ENCODE measurements at places on chromosomes 2 and 18.

DNA sequence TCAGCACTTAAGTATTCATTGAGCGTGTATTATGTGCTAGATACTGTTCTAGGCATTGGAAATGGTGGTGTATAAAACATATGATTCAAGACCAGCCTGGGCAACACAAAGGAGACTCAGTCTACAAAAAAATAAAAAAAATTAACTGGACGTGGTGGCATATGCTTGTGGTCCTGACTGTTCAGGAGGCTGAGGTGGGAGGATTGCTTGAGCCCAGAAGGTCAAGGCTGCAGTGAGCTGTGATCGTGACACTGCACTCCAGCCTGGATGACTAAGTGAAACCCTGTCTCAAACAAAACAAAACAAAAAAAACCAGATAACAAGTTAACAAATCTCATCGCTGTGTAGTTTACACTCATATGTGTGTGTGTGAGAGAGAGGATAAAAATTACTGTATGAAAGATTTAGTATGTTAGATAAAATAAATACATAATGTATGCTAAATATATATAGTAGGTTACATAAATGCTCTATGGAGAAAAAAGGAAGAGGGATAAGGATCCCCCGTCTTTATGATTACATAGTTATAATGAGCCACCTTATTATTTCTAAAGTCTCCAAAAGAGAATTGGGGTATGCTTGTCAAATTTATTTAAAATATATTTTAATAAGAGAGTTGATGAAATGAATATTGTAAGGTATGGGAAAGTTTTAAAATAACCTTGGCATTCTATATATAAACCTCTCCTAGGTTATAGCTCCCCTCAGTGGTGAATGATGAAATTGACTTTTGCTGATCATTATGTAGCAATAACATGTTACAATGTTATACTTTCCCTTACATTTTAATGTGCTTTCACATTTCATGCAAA lies 69.2 kb downstream of the EHBP1 start:
- H3K36me3 ChIP-seq = no peaks in the 10 kb centered on the region
- no peaks in the 10 kb centered on the region for H3K4me1 ChIP-seq
- H3K27ac ChIP-seq = no peak overlapping the region
- DNase-seq = no peak

- H3K36me3 ChIP-seq = no peaks in the 10 kb centered on the region
- no peak overlapping the region for H3K4me3 ChIP-seq
- H3K27me3 ChIP-seq = no peaks in the 10 kb centered on the region
- no peaks in the 10 kb centered on the region for H3K4me1 ChIP-seq
- DNase-seq = no peak
Observed at GRCh38 chr2:1360557-1361250, 52.6 kb upstream of the TPO start.

DNA sequence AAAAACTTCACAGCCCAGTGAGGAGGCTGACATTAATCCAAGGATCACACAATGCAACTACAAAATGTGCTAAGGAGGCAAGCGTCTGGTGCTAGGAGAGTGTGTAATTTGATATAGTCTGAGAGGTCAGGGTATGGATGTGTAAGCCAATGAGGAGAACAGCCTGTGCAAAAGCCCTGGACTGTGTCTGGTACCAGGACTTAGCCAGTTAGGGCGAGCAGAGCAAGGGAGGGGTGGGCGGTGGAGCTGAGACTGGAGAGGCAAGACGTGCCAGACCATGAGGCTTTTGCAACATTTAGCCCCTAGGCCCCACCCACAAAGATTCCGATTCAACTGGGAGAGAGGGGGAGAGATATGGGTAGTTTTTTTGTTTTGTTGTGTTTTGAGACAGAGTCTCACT lies 33.5 kb upstream of the SPRED2 start:
- H3K36me3 ChIP-seq = no peaks in the 10 kb centered on the region
- no peaks in the 10 kb centered on the region for H3K27me3 ChIP-seq
- DNase-seq = no peak
- no peak overlapping the region for H3K4me3 ChIP-seq

DNA sequence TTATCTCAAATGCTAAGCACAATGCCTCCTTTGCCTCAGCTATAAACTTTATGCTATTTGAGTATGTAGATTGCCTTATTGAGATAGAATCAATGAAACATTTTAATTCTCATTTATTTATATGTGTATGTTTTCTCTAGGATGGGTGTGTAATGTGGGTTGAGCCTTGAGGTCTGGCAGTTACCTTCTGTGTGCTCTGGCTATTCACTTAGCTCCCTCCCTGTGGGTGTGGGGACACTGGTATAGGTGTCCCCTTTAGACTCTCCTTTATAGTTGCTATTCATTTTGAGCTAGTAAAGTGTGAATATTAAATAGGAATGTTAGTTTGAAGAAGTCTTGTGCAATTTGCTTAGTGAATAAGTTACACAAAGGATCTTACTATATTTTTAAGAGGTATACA lies 1.8 kb downstream of the SLC9A4 start:
- H3K27me3 ChIP-seq = no peaks in the 10 kb centered on the region
- no peak overlapping the region for H3K4me3 ChIP-seq
- H3K36me3 ChIP-seq = no peaks in the 10 kb centered on the region
- H3K27ac ChIP-seq = no peak overlapping the region
- H3K4me1 ChIP-seq = no peaks in the 10 kb centered on the region

DNA sequence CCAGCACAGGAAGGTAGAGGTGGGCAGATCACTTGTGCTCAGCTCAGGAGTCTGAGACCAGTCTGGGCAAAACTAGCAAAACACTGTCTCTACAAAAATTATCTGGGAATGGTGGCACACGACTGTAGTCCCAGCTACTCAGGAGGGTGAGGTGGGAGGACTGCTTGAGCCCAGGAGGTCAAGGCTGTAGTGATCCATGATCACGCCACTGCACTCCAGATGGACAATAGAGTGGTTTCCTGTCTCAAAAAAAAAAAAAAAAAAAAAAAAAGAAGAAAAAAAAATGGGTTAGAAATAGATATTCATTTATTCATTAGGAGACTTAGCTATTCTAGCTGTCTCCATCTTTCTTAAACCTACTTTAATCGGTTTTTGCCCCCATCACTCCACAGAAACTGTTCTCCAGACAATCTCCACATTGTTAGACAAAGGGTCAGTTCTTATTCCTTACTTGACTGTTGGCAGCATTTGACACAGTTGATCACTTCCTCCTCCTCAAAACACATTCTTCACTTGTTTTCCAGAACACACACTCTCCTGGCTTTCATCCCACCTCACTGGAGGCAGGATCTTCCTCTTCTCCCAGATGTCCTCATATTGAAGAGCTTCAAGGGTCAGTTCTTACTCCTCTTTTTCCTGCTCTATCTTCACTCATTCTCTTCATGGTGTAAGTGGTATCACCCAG lies 103.1 kb downstream of the DTNB start:
- DNase-seq = no peak
- no peak overlapping the region for H3K27ac ChIP-seq
- H3K36me3 ChIP-seq = no peaks in the 10 kb centered on the region

GRCh38 chr2:233668605-233669260 lies 3.0 kb upstream of the UGT1A9 start:
- H3K27me3 ChIP-seq = no peaks in the 10 kb centered on the region
- H3K4me3 ChIP-seq = no peak overlapping the region
- H3K27ac ChIP-seq = no peak overlapping the region
- no peaks in the 10 kb centered on the region for H3K36me3 ChIP-seq

GRCh38 chr2:234996069-234996940 lies 44.5 kb downstream of the SH3BP4 start:
- no peaks in the 10 kb centered on the region for H3K4me1 ChIP-seq
- DNase-seq = no peak
- no peaks in the 10 kb centered on the region for H3K36me3 ChIP-seq
- H3K27ac ChIP-seq = peak overlapping the region; percentile 80

GRCh38 chr2:225276207-225276606 lies 123.3 kb upstream of the NYAP2 start:
- H3K36me3 ChIP-seq = no peaks in the 10 kb centered on the region
- H3K27me3 ChIP-seq = no peaks in the 10 kb centered on the region
- no peak for DNase-seq
- no peak overlapping the region for H3K4me3 ChIP-seq

- H3K36me3 ChIP-seq = no peaks in the 10 kb centered on the region
- no peak for DNase-seq
- no peak overlapping the region for H3K4me3 ChIP-seq
- no peak overlapping the region for H3K27ac ChIP-seq
- no peaks in the 10 kb centered on the region for H3K4me1 ChIP-seq
Observed at GRCh38 chr2:109222825-109223471, 93.9 kb downstream of the SH3RF3 start.

DNA sequence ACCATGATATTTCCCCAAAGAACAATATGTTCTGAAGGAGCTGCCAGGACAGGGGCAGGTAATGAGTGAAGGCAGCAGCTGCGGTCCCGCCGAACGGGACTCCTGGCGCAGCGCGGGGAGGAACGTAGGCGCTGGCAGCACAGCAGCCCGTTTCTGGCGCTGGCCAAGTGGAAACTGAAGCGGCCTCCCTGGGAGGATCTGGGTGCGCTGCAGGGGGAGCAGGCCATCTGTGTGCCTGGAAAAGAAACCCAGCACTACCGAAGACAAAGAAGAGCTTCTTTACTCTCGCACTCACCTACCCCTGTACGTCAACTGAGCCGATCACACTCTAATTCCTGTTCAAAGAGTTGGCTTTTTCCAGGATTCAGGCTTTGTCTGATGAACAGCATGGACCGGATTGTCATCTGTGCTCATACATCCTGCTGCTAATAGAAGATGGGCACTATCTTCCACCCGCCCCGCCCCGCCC lies 11.8 kb downstream of the G6PC2 start:
- DNase-seq = peak; percentile 33
- no peaks in the 10 kb centered on the region for H3K4me1 ChIP-seq
- H3K36me3 ChIP-seq = no peaks in the 10 kb centered on the region
- H3K27ac ChIP-seq = peak overlapping the region; percentile 15
- H3K27me3 ChIP-seq = no peaks in the 10 kb centered on the region
- H3K4me3 ChIP-seq = no peak overlapping the region

DNA sequence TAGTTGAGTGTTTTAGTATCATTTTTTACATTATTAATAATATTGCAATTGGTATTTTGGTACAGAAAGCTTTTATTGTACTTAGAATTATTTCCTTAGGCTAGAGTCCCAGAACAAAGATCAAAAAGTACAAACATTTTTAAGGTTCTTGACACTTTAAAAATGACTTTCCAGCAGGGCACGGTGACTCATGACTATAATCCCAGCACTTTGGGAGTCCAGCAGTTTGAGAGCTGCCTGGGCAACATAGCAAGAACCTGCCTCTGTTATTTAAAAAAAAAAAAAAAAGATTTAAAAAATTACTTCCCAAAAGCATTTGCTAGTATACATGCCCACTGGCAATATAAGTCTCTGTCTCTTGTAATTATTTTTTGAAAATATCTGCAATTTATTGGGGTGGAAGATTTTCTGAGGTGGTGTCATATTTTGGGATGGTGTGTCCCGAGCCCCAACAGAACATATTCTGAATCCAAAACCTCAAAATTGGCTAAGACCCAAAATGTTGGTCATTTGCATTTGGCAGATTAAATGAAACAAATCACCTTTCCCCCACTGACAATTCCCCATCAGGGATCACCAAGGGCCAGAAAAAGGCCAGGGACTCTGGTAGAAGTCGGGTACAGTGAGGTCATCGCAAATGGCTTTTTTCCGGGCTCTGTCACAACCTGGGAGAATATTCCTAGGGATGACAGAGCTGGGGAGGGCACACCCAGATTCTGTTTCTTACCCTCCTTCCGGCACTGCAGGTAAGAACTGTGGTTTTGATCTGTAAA lies 42.1 kb downstream of the NIFK start:
- H3K4me3 ChIP-seq = no peak overlapping the region
- no peaks in the 10 kb centered on the region for H3K36me3 ChIP-seq
- H3K4me1 ChIP-seq = no peaks in the 10 kb centered on the region
- no peaks in the 10 kb centered on the region for H3K27me3 ChIP-seq
- DNase-seq = no peak

DNA sequence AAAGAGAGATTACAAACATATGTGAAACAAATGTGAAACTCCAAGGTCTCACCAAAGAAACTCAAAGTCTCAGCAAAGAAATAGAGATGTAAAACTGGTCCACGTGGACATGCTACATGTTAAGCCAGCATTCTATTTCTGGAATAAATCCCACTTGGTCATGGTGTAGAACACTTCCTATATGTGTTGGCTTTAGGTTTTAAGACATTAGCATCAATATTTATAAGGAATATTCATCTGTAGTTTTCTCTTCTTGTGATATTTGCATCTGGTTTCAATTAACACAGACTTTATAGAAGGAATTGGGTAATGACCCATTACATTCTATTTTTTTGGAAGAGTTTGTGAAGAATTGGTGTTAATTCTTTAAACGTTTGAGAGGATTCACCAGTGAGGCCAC lies 133.1 kb downstream of the COPS8 start:
- H3K4me3 ChIP-seq = no peak overlapping the region
- peak overlapping the region; percentile 45 for H3K27ac ChIP-seq

DNA sequence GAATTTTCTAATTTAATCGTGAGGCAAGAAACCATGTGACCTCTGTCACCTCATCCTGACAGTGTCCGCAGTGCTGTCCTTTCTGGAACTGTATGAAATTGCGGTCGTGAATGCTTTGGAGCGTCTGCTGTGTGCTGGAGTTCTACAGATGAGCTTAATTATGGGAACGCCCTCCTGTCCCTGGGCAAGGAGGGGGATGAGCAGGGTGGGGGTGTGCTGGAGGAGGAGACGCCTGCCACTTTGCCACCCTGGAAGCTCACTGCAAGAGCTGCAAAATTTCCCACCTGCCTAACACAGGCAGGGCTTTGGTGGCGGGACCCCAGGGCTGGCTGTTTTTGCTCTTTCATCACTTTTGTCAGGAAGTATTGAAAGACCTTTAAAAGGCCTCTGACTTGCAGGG lies 6.5 kb downstream of the LPIN1 start:
- no peaks in the 10 kb centered on the region for H3K27me3 ChIP-seq
- H3K36me3 ChIP-seq = no peaks in the 10 kb centered on the region

DNA sequence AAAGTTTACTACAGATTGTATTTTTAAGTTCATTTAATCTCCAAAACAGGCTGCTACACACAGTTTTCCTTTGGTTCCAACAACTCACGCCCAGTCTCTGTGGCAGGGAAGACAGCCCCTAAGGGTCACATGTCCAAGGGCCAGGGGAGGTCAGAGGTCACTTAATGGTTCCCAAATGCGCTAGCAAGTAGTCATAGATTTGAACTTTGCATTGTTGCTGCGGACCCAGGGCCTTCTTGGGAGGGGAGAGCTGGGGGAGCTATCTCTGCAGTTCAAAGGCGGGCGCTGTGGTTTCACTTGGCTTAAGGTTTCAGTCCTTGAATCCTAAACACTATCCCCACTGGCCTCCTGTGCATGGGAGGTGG lies 74.8 kb upstream of the ZNF532 start:
- no peak overlapping the region for H3K4me3 ChIP-seq
- H3K36me3 ChIP-seq = no peaks in the 10 kb centered on the region
- no peak for DNase-seq

DNA sequence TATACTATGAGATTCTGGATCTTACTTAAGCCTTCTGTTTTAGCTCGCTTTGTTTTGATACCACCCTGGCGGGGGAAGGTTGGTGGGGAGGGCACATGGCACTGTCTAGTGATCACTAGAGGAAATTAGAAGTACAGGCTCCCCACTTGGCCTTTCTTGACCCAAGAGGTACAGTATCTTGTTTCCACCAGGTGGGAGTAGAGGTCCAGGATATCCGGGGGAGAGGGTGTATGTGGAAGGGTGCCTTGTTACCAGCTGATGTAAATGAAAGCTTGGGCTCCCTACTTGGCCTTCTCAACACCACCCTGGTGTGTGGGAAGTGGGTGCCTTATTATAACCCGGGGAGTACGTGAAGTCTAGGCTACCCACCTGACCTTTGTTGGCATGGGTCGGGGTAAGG lies 7.5 kb downstream of the GALNT1 start:
- H3K4me1 ChIP-seq = no peaks in the 10 kb centered on the region
- DNase-seq = no peak
- no peaks in the 10 kb centered on the region for H3K27me3 ChIP-seq
- H3K27ac ChIP-seq = no peak overlapping the region
- no peak overlapping the region for H3K4me3 ChIP-seq

GRCh38 chr2:83142934-83143333 lies 1316.1 kb downstream of the SUCLG1 start:
- H3K27ac ChIP-seq = no peak overlapping the region
- no peak overlapping the region for H3K4me3 ChIP-seq
- H3K27me3 ChIP-seq = no peaks in the 10 kb centered on the region
- DNase-seq = no peak
